Stimulated activated CD4-positive, alpha-beta T cell treated with anti-CD3 and anti-CD28 coated beads, Interleukin-1b, Interleukin-23, amount 100 ng/mL, for 1 hour (primary cell): ENCODE measurements at places on chromosomes 12 and 14.

DNA sequence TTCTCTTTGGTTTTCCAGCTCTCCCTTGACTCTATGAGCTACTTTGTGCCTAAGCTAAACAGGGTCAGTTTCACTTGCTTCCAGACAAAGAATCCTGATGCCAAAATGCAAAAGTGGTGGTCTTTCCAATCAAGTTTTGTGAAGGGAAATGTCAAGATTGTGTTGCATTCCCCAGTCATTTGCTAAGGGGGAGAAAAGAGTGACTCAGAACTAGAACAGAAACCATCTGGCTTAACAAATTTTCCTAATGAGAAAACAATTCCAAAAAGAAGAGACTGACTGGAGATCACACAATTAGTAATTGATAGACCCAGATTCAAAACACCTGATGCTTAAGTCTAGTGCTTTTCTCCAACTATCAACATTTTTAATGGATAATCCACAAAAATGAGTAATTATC is 235.1 kb upstream of the DIO2 start:
- DNase-seq = no peak

DNA sequence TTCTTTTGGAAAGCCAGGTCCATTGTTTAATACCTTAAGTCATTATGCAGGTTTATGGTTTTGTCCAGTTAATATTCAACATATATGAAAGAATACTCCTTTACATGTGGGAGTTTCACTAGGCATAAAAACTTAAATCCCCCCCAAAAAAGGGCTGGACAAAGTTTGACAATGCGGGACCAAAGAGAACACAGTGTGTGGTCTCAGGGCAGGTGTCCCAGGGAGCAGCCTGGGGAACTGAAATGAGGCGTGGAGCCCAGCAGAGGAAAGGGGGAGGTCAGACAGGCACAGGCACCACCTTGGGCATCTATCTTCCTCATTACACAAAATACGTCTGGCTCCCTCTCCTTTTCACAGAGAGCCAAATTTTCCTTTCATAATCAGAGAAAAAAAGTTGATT is 22.5 kb downstream of the PKP2 start:
- no peak for DNase-seq

DNA sequence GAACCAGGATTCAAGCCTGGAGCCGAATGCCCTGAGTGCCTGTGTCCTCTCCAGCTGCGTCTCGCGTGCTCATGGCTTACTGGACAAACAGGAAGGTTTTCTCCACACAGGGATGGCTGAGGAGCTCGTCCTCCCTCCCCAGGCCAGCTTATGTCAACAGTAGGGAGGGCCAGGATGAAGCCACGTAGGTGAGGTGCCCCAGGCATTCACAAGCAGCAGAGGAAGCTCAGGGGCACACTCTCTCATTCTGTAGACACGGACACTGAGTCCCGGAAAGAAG is 49.3 kb downstream of the TRPV4 start:
- DNase-seq = no peak

DNA sequence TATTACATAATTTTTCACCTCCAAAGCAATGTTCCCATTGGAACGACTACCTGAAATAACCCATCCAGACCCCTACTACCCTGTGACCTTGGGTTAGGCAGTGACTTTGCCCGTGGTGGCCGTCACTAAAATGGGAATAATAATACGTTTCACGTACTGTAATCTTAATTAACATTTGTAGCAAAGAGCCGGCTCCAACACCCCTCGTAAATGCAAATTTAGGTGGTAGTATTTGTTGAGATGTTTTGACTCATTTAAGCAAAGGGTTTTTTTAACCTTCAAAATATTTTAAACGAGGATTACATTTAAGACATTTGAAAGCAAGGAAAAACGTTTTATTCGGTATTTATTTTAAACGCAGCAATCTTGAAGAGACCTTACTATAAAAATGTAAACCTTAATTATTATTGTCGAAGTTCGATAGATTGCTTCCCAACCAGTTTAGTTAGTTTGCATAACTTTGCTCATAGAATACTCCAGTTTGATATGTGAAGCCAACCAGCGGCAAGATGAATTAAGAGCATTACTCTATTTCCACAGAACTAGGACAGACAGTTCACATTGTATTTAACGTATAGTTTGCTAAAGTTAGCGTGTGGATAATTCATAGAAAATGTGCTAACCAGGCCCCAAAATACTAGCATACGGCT is 1.4 kb upstream of the ARID2 start:
- no peak for DNase-seq

DNA sequence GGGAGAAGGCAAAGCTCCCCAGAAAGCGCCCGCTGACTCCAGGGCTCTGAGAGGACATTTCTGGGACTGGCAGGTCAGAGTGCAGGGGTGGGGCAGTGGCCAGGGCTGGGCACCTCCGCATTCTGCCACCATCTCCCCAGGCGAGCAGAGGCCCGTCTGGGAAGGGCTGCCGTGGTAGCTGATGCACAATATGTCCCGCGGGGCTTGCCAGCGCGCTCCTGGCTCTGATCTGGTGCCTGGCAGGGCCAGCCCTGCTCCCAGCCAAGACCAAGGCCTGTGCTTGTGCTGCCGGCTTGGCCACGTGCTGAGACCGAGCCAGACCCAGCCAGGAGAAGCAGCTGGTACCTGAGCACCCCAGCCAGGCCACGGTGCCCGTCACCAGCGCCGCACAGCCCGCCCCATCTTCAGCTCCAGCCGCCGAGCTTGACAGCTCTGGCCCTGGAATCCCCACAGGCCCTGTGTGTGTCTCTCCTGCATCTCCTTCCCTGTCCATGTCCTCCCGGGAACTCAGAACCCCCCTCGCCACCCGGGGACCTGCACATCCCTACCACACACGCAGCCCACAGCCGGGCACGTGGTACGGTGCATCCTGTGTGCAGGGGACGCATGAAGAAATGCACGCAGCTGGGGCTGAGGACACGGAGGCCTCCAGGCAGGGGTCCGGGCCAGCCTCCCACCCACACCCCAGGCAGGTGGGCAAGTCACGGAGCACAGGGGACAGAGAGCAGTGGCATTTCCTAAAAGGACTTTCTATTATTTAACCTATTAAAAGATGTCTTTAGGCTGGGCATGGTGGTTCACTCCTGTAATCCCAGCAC is 68.6 kb upstream of the C14orf180 start:
- no peak for DNase-seq

- peak; percentile 25 for DNase-seq
These were observed 169.0 kb upstream of the EEA1 start for GRCh38 chr12:93098077-93098476.

GRCh38 chr12:77882709-77883108 is 52.0 kb downstream of the NAV3 start:
- no peak for DNase-seq

DNA sequence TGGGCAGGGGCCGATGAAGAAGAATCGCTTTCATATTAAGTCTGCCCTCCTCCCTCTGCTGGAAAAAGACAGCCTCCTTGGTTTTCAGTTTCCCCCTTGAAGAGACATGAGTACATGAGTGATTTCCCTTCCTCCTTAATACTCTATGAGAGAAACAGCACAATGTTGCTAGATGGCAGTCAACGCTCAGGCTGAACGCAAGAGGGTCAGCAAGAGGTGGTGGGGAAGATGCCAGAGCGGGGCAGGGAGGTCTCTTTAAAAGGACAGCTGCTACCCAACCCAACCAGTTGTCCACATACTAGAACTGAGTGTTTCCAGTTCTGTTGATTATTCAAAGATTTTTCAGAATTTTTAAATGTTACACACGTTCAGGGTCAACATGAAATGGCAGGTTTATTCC is 22.8 kb downstream of the CRACR2A start:
- DNase-seq = no peak

GRCh38 chr14:105060751-105061427 is 4.3 kb downstream of the GPR132 start:
- DNase-seq = no peak

DNA sequence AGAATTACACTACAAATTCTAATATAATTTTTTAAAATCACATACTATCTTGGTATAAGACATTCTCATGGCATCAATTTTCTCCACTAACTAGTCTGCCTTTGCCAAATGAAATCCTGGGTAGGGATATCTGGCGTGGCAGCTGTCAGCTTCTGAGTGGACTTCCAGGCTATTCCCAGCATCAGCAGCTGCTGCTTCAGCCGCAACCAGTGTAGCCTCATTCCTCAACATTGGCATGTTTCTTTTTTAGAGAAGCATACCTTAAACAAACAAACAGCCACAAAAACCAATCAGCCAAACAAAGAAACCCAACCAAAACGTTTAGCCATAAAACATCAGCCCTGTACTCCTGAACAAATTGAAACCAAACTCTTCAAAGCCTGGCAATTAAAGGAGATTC is 235.8 kb downstream of the SSPN start:
- DNase-seq = no peak

DNA sequence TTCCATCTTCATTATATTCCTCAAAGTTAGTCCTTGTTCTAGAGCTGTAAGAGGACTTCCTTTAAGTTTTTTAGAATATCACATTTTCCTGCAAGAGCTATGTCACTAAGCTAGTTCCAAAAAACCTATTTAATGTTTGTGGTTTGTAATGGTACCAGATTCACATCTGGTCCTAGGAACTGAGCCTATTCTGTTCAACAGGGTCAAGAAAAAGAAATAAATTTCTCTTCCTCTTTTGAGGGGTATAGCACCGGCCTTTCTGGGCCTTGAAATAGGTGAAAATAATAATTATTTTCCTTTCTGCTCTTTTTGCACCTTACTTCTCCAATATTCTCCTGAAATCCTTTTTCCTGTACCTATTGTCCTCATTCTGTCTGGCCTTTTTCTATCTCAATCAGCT is 3.6 kb upstream of the STXBP6 start:
- no peak for DNase-seq

DNA sequence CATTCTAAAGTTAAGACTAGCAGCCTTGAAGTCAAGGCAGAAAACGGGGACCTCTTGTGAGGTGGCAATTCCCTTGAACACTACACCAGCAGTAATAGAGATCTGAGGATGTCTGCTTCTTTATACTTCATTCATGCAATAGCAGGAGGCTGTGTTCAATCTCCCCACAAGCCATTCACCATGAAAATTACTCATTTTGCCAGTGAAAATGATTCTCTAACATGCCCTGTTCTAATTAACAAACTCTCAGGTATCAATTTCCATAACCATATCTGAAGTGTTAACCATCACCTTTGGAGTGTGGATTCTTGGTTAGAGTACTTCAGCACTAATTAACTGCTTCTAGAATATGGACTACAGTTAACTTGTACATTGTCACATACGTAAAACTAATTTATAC is 3.4 kb upstream of the GLIPR1 start:
- DNase-seq = no peak

GRCh38 chr14:51862176-51862796 is 1.9 kb downstream of the GNG2 start:
- no peak for DNase-seq

DNA sequence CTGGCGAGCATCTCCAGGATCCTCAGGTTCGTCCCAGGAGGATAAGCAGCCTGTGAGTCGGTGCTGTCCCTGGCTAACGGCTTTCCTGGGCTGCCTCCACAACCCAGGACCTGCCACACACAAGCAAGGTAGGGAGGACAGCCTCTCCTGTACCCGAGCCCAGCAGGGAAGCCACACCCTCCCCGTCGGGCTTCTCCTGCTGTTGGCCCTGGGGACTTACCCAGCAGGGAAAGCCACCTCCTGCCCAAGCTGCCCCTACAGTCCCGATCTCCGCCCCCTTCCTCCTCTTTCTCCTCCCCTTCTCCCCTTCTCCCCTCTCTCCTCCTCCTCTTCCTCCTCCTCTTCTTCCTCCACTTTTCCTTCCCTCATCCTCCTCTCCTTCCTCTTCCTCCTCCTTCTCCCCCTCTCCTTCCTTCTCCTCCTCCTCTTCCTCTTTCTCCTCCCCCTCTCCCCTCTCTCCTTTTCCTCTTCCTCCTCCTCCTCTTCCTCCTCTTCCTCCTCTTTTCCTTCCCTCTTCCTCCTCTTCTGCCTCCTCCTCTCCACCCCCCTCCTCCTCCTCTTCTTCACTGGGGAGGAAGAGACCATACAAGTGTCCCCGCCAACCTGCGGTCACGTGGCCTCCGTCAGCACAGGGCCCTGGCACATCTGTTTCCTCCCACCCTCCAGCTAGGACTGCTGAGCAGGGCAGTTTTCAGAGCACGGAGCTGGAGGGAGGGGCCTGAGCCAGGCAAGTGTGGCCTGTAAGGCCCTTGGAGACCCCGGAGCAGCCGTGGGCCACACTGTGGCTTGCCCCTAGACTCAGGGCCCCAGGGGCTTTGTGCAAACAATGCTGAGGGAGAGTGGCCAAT is 17.3 kb upstream of the RFLNA start:
- DNase-seq = no peak

GRCh38 chr12:54933376-54933775 is 51.2 kb downstream of the TESPA1 start:
- no peak for DNase-seq

- DNase-seq = no peak
These were observed at the start of gene KRT6C for GRCh38 chr12:52473768-52474167. Gene KRT6C (minus strand): TSS chr12:52473805. CDS start chr12:52473737, 68 bp downstream.

- no peak for DNase-seq
These were observed 9.7 kb upstream of the RPS26 start for GRCh38 chr12:56031987-56032386.

GRCh38 chr14:51474854-51475253 is 176.9 kb upstream of the FRMD6 start:
- no peak for DNase-seq

DNA sequence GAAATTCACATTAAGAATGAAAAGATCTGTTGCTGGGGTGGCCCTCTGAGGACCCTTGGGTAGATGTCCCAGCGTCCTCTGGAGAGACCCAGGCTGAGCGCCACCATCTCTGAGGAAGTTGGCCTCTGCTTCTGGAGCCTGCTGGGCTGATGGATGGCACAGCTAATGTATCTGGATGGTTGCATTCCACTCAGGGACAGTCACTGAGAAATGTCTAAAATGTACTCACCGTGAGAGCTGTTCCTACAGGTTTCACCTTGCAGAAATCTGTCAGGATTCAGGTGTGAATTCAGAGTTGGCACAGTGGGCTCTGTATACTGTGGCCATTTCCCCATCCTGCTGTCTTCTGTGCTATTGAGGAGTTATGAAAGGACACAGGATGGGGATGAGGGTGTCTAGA is 247.2 kb downstream of the AACS start:
- no peak for DNase-seq

- peak; percentile 91 for DNase-seq
These were observed at the start of gene HEBP1 for GRCh38 chr12:12999959-13000615. Gene HEBP1 (minus strand): TSS chr12:13000265. CDS start chr12:13000114, 151 bp downstream.
